Neural progenitor cell (in vitro differentiated cells): ENCODE measurements at places on chromosomes 7 and 10.

GRCh38 chr10:124698545-124699469 is 45.4 kb downstream of the FAM53B start:
- no peak for DNase-seq

GRCh38 chr7:93027044-93027443 is 90.7 kb downstream of the SAMD9 start:
- DNase-seq, result no peak

GRCh38 chr10:78762086-78762630 is 306.6 kb upstream of the ZMIZ1 start:
- no peak for DNase-seq

DNA sequence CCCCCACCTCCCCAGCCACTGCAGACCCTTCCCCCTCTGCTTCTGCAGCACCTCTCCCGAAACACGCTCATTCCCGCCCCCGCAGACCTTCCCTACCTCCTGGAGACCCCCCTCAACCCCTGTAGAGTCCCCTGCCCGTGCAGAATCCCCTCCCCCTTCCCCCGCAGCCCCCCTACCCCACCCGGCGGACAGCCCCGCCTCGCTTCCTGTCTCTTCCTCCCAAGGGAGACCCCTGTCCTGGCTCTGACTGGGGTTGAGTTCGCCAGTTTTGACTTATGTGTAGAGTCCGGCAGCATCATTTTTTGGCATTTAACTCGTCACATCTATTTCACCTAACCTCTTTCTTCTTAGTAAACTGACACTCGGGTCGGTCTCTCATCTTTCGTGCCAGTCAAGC is 54.0 kb downstream of the ALOX5 start:
- no peak for DNase-seq

GRCh38 chr7:107230334-107230733 is 61.5 kb downstream of the HBP1 start:
- DNase-seq, result no peak

GRCh38 chr7:16210171-16210570 is 211.2 kb downstream of the CRPPA start:
- no peak for DNase-seq

DNA sequence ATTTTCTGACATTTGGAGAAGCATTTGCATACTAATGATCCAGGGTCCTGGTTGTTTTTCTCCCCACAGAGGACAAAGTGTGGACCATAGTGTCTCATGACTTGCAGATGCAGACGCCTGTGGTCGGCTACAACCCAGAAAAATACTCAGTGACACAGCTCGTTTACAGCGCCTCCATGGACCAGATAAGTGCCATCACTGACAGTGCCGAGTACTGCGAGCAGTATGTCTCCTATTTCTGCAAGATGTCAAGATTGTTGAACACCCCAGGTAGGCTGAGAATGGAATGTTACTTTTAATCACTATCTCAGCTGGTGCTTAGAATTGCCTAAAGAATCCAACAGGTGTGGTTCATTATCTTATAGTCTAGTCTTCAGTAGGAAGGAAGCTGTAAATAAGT is 951.5 kb upstream of the C7orf33 start:
- peak; percentile 6 for DNase-seq

DNA sequence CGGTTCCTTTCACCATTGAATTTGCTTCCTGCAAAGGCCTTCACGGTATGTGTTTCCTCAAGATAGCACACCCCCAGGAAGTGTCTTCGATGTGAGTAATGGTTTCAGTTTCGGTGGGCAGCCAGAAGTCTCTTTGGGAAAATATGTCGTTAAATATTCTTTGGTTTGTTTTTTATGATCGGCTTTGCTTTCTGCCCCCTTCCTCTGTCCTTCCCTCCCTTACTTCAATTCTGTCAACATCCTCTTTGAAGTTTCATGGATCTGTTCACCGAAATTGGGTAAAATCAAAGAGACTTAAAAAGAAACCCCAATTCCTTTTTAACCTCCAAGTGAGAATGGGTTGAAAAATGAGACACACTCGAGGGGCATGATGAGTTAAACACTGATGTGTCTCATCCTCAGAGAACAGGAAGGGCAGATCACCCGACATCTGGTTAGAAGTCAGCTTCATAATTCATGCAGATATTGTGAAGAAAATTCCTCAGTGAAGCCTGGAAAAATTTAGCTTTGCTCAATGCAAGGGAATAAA is 170.8 kb upstream of the HABP2 start:
- no peak for DNase-seq

GRCh38 chr10:18196806-18197550 is 56.8 kb downstream of the CACNB2 start:
- peak; percentile 46 for DNase-seq

DNA sequence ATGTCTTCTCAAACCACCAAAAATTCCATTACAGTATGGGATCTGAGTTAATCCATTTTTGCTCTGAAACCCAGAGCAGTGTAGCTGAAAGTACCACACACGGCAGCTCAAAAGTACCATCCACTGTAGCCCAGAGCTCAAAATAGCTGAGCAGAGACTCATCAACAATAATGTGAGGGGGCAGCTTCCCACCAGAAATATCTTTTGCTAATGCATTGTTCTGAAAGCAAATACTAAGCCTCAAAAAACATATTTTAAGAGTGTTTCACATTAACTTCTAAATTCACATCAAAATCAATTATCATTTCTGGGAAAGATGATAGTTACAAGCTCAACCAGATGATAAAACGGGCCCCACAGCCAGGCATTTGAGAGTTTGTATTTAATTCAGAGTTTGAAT is 73.7 kb downstream of the ABLIM1 start:
- DNase-seq, result no peak

DNA sequence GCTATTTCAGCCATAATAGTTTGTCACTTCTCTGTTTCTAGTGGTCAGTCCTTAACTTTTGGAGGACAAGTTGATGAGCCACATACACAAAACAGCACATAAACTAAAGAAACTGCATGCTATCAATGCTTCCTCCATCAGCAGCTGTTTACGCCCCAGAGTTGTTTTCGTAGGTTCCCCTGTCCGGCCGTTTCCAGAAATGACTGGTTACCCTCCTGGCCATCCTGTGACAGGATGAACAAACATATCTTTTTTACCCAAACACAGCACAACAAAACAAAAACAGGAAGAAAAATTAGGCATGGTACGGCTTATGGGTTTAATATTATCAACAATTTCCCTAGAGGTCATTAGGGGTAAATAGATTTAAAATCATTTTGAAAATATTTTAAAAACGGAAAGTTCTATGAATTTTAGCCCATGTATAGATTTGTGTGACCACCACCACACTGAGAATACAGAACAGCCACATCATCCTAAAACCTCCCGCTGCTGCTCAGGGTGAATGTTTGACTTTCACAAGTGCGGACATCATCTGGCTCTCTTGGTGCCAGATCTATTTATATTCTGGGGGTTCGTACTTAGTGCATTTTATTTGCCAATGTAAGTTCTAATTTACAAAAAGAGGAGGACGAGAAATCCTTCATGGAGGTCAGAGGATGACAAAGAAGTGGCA is 74.8 kb downstream of the HIPK2 start:
- no peak for DNase-seq

DNA sequence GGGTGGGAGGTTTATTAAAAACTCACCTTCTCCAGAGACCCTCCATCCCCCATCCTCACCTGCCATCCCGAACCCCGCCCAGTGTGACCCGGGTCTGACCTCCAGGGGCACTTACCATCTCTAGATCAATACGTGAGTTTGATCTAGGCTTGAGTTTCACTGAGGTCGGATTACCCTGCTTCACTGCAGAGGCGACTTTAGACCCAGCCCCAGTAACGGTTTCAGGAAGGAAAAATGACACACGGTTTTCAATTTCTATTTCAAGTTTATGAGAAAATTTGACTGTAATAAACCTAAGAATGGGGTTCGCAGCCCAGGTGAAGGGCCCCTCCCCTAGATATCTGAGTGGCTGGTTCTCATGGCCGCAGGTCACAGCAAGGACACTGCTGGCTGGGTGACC is 33.1 kb downstream of the RCC1L start:
- no peak for DNase-seq

DNA sequence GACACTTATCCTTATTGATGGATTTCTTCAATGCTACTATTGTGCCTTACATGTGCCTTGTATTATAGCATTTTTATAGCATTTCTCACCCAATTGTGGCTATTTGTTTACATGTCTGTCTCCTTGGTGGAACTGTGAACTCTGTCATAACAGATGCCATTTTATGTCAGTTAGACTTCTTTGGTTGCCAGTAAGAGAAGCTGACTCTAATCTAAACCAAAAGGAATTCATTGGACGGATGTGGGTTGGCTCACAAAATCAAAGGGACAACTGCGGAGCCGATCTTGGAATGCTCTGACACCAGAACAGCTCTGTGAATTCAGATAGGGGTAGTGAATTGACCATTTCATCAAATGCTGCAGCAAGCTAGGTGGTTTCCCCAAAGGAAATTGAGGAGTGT is 15.0 kb downstream of the GARIN1A start:
- no peak for DNase-seq

DNA sequence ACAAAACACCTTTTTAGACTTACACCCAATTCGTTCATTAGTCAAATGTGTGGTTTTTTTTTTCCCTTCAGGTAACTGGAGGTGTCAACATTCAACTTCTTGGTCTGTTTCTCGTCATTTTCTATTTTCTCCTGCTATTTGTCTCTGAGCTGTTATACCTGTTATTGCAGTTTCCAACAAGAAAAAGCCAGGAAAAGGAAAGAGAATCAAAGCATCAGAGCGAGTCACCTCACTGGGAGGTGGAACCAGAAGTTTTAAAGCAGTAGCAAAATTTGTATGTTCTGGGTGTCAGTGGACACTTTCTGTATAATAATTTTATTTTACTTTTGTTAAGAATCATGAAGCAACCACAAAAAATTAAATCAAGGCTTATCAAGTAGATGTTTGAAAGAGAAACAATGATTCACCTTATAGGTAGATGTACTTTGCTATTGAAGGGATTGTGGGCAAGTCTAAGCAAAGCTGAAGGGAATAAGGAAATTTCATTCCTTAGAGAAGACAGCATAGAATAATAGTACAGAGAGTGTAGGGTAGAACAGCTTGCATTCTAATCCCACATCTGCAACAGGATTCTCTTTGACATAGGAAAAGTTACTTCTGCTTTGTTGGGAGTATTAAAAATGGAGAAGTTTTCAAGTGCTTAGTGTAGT is 675.8 kb downstream of the PCDH15 start:
- no peak for DNase-seq

DNA sequence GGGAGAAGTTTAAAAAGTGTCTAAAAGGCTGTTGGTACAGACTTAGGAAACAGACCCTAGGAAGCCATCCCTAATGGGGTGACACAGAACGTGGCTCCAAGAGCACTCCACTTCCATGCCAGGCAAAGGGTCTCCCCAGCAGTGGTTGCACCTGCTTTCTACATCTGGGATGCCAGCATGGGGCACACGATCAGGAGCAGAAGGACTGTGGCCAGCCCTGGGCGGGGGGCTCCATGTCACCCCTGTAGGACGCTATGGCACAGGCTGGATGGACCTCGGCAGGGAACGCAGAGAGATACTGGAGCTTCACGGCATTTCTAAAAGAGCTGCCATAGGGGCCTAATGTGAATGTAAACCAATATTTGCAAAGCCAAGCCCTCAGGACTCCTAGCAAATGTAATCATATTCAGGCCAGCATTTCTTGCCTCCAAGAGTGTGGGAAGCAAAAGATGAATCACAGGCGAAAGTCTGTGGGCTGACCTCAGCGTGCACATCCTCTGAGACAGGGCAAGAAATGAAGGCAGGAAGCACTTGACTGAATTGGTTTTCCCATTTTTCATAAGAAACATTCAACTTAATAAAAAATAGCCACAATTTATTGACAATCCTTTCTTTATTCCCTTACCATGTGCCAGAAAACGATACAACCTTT is 93.9 kb downstream of the ATXN7L1 start:
- DNase-seq, result no peak

- no peak for DNase-seq
Measured at GRCh38 chr7:137371616-137372015, 28.1 kb upstream of the PTN start.

DNA sequence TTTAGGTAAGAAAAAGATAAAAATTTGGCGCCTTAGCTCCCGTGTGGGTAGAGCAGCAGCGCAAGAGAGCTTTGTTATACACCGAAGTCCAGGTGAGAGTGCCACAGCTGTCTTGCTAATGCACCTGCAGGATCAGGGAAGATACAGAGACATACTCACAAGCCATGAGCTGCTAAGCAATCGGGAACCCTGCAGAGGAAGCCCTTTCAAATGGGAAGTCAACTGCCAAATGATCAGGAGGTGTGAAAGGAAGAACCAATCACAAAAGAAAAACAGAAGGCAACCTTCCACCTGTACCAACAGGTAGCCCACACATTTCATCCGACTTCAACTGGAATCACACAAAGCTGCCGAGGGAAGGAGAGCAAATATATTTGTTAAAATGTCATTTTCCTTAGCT is 610.5 kb upstream of the PFKP start:
- DNase-seq, result no peak

- DNase-seq, result no peak
Measured at GRCh38 chr7:124411796-124412195, 353.8 kb downstream of the GPR37 start.

DNA sequence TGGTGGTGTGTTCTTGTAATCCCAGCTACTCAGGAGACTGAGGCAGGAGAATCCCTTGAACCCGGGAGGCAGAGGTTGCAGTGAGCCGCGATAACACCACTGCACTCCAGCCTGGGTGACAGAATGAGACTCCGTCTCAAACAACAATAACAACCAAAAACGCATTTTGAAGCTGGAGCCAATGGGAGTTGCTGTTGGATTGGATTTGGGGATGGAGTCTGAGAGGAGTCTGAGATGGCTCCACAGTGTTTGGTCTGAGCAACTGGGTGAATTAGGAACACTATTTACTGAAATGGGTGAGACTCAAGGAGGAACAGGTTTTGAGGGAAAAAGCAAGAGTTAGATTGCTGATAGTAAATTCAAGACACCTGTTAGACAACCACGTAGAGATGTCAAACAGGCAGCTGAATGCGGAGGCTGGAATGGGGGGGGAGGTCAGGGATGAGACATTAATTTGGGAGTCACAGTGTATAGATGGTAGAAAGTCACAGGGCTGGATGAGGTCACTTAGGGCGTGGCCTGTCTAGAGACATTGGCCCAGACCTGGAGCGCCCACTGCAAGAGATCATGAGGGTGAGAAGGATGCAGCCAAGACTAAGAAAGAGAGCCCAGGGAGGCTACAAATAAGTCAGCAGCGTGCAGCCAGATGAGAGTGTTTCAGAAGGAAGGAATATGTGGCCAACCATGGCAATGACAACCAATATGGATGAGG is 56.4 kb downstream of the CYCS start:
- no peak for DNase-seq

GRCh38 chr7:129898502-129899160 is 54.1 kb downstream of the UBE2H start:
- no peak for DNase-seq

- DNase-seq, result no peak
Measured at GRCh38 chr7:132406039-132406438, 170.2 kb downstream of the PLXNA4 start.
